ENCODE measurements at places on chromosomes 7 and 10.
A peak's percentile ranks its signal among the peaks of the same experiment; 100 is the strongest.

- no peak for DNase-seq
These were observed 96.0 kb upstream of the ADO start for GRCh38 chr10:62708569-62708968.

DNA sequence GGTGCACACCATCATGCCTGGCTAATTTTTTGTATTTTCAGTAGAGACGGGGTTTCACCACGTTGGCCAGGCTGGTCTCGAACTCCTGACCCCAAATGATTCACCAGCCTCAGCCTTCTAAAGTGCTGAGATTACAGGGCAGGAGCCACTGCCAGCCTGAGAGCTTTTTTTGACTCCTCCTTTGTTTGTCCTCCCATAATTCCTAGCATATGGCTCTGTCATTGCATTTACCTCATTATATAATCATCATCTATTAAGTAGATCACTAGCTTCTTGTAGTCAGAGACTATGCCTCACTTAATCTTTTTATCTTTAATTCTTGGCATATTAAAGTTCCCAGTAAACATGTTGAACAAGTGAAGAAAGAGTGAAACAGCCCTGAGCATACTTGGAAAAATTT is 82.1 kb downstream of the CPEB3 start:
- peak; percentile 18 for DNase-seq

DNA sequence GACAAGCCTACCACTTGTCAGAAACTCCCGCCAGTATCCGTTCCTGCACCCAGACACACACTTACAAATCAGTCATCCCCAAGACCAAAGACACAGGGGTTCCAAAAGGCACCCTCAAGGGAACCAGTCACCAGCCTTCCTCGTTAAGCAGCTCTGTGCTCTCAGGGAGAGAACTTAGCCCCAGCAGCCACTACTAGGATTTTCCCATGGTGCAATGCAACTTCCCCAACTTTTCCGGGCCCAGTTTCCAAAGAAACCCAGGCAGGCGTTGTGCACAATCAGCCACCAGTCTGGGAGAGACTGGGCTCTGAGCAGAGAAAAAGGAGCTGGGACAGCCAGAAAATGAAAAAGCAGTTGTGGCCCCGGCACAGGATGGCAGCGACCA is 1.2 kb downstream of the DLG5 start:
- peak; percentile 49 for DNase-seq

DNA sequence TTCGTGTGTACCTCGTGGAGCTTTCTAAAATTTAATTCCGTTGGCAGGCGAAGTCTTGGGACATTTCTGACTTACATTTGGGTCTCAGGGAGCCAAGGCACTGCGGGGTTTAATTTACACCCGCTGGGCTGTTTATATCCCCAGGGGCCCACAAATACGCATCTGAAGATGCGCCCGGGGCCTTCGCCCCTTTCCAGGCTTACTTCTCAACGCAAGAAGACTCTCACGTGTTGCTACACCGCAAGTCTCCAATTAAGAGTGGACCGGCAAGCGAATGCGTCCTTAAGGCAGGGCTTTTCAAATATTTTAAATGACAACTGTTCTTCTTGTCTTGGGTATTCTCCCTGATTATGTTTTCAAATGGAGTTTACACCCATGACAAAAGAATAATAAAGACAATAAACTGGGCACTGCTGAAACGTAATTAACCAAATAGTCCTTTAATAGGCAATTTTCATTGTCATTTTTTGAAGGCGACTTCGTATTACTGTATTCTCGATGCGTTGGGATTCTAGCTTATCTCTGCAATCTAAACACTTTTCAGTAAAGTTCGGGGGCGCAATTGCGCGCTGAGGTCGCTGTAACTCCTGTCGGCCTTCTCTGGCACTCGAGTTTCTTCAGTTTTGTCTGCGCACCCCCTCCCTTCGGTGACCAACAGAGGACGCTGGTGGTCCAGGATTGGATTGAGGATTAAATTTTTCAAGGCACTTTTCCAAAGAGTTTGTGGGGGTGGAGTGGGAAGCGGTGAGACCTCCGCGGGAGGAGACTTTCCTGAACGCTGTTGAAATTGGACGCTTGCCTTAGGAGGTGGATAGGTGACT is 837 bp upstream of the IGFBP3 start:
- DNase-seq, result peak; percentile 78

DNA sequence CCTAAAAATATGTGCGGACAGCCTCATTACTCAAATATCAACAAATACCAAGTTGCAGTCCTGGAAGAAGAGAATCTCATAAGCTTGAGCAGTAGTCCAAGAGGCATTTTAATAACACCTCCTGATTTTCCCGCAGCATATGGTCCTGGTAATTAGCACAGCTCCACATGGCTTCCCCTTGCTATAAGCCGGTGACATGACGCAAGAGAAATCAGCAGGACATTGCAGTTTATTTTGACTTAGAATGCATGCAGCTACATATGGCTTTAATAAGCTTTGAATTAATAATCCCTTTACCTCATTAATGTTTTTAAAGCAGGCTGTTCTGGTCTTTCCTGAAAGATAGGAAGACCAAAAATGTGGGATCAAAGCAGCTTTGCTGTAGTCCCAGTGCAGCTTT is 137.6 kb downstream of the RAMP3 start:
- peak; percentile 3 for DNase-seq

DNA sequence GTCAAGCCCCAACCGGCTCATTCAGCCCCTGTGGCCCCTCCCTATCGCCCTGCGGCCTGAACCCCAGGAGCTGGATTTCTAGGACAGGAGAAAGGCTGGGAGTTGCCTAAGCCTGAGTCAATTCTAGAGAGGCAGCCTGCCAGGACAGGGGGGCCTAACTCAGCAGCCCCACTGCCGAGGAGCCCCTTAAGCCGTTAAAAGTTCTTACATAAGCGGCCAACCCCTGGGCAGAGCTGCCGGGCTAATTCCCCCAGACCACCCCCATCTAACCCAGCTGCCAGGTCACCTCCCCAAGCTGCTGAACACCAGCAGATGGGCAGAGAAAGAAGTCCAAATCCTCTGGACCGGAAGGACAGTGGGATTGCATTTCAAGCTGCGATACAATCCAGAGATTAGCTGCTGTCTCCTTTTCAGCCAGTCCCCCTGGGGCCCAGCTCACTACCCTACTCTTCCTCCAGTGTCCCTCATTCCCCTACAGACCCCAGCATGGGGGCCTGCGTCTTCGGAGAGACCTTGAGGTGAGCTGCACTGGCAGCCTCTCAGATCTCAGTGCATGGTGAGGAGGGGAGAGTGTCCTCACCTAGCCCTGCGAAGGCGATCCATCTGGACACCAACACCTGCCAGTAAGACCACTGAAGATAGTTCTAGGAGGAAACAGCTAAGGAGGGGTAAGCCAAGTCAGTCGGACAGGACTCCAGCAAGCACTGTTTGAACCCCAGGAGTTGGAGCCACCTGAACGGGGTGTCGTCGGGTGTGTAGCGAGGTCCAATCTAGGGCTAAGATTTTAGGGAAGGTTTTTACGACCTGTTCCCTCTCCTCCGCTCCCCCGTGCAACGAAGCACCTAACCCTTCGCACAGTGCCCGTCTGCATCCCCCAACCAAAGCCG is 830 bp downstream of the IMPDH1 start:
- no peak for DNase-seq

GRCh38 chr10:92918603-92919002 is 70.3 kb downstream of the EXOC6 start:
- DNase-seq, result no peak
